ENCODE measurements at places on chromosomes 7 and 10.

- no peak for DNase-seq
Measured at GRCh38 chr10:126595160-126595559, 75.3 kb downstream of the C10orf90 start.

- no peak for DNase-seq
Measured at GRCh38 chr7:55325371-55325792, 39.8 kb upstream of the LANCL2 start.

GRCh38 chr10:76317078-76317477 lies 885.7 kb downstream of the LRMDA start:
- no peak for DNase-seq

DNA sequence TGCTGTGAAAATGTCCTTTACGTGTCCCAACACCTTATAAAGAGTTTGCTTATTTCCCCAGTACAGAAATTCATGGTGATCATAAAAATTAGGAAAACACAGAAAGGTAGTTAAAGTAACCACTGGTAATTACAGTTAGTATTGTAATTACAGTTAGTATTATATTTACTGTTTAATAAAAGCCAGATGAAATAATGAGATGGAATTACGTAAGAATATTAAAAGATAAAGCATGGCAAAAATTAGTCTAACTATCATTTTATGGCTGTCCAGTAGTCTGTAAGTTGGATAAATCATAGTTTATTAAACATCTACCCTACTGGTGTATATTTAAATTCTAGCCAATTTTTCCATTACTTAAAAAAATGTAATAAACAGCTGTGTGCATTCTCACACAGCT lies 638.8 kb downstream of the ACTR3B start:
- no peak for DNase-seq

GRCh38 chr7:147053746-147054145 lies 937.1 kb downstream of the CNTNAP2 start:
- DNase-seq, result no peak

- no peak for DNase-seq
Measured at GRCh38 chr7:1536743-1537534, 6.4 kb downstream of the MAFK start.

DNA sequence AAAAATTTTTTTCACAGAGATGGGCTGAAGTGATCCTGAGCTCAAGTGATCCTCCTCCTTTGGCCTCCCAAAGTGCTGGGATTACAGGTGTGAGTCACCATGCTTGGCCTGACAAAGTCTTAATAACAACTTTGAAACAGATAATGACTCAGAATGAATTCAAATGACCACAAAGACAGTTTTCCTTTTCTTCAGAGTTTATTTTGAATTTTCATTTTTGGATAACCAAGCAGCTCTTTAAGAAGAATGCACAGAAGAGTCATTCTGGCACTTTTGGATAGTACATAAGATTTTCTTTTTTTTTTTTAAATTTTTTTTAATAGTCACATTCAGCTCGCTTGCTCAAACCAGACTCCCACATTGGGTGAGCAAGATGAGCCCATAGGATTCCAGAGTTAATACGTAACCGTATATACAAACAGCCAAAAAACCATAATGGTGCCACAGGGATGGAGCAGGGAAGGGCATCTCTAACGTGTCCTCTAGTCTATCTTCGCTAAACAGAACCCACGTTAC lies 43.0 kb upstream of the NMT2 start:
- DNase-seq, result no peak

DNA sequence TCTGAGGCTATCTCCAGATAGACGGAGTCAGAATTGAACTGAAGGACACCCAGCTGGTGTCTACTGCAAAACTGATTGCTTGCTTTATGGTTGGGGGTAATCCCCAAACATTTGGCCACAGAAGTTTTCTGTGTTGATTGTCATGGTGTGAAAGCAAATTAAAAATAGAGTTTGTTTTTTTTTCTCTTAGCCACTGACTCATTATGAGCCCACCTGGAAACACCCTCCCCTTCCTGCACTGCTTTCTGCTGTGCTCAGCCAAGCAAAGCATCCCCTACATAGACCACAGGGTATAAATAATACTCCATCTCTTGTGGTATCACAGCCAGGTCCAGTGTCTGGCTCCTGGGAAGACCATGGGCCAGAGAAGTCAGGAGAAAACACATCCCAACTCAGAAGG lies 6.5 kb upstream of the VWC2 start:
- DNase-seq, result no peak

GRCh38 chr10:86801995-86802394 lies 45.6 kb downstream of the BMPR1A start:
- DNase-seq, result no peak

DNA sequence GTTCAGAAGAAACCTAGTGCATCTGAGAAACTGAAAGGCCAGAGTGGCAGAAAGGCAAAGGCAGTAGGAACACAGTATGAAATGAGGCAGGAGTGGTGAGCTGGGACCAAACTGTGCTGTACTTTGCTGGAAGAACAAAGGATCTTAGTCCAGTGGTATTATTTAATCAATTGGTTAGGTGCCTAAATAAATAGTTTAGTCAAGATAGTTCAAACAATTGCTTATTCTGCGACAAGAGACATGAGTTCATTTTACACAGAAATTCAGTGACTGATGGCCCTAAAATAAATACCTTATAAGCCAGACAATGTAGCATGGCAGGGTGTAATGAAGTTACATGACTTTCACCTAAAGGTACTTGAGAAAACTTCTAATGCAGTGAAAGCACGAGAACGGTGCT lies 181.8 kb upstream of the LRRN3 start:
- no peak for DNase-seq

DNA sequence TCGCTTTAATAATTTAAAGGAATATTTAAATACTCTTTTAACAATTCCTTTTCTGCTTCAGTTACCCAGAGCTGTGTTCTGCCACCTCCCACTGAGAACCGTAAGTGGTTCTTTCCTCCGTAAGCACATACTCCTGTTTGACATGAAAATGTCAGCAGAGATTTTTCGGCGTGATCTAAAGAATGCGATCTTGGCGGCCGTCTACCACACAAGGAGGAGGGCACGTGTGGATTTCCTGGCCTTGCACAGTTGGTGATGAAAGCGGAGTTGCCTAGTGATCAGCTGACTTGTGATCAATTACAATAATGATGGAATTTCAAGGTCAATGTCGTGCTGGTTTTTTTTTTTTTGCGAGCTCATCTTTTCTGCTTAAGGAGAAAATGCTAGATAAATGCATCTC lies 35.6 kb upstream of the INSIG1 start:
- DNase-seq, result no peak
